Stimulated activated CD8-positive, alpha-beta memory T cell treated with anti-CD3 and anti-CD28 coated beads, Interleukin-12 subunit alpha, Interleukin-12 subunit beta, amount 100 ng/mL, for 4 hours (primary cell): ENCODE measurements at places on chromosomes 12 and 14.

GRCh38 chr14:65042731-65043372 is 56.2 kb downstream of the FNTB start:
- DNase-seq = no peak

GRCh38 chr12:41924111-41924510 is 220.6 kb downstream of the GXYLT1 start:
- no peak for DNase-seq

GRCh38 chr14:102471921-102472790 is 37.4 kb downstream of the ANKRD9 start:
- DNase-seq = no peak

DNA sequence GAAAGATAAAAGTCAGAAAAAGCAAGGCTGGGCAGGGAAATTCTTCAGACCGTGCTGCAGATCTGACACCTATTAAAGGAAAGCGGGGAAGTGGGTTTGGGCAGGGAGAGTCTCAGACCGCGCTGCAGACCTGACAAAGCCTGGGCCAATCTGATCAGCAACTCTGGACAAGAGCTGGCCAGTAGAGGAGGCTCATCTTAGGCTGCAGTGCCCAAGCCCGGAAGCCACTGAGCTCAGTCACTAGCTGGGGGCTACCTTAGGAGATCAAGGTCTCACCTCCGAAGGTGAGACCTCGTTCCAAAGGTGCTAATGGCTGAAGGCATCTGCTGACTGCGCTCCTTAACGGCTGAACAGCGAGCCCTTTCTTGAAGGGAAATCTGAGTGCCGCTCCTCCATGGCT is 60.2 kb downstream of the SINHCAF start:
- DNase-seq = no peak

GRCh38 chr12:56333197-56333678 is 562 bp downstream of the PAN2 start:
- DNase-seq = no peak

DNA sequence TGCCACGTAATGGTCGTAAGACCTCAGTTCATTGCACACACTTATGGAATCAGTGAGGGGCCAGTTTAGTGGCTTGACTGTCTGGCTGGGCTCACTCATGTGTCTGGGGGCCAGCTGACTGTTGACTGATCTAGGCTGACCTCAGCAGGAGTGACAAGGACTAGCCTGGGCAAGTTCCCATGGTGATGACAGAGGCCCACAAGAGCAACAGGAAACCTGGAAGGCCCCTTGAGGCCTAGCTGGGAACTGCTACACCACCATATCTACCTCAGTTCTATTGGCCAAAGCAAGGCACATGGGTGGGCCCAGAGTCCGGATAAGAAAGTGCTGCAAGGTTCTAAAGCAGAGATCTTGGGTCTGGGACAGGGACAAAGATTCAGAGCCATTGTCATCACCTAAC is 21.3 kb upstream of the RFLNA start:
- DNase-seq = no peak

DNA sequence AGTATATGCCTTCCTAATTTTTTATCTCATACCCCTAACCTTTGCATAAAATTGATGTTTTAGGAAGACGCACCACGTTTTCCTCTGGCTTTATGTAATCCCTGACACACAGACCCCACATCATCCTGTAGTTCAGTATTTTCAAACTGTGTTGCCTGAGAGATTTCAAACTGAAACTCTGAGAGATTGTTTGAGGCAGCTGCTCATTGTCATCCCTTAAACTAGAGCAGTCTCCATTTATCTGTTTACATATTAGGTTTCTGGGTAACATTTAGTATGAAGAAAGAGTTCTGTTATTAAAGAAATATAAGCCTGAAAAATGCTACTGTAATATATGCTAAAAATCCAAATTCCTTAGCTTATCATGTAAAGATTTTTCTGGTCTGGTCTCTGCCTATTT is 24.3 kb downstream of the MNAT1 start:
- no peak for DNase-seq

- DNase-seq = no peak
Observed at GRCh38 chr12:77943466-77943865, 112.8 kb downstream of the NAV3 start.

DNA sequence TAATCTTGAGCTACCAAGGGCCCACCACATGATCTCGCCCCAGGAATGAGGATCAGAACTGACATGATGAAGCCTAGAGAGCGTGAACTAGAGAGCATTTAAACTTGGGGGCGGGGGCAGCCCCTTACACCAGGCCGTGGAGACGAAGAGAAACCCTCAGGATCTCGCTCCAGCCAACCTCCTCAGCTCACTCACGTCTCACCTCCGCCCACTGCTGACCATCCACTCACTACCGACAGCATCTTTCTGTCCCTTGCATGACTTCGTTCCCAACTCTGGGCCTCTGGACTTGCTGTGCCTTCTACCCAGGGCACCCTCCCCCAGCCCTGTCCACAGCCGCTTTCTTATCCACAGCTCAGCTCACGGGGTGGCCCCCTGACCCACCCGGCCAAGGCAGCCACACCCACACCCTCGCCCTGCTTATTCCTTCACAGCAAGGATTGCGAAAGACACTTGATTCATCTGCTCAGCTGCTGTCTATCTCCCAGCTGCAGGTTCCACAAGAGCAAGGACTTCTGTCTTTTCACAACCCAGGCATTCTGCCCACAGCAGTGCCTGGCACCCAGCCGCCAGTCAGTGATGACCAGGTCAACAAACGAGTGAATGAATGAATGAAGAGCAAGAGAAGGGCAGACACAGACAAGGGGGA is 6.4 kb downstream of the STX2 start:
- no peak for DNase-seq

GRCh38 chr14:32343926-32344430 is 14.9 kb downstream of the AKAP6 start:
- no peak for DNase-seq

GRCh38 chr12:116397148-116397547 is 119.7 kb upstream of the MED13L start:
- DNase-seq = no peak

DNA sequence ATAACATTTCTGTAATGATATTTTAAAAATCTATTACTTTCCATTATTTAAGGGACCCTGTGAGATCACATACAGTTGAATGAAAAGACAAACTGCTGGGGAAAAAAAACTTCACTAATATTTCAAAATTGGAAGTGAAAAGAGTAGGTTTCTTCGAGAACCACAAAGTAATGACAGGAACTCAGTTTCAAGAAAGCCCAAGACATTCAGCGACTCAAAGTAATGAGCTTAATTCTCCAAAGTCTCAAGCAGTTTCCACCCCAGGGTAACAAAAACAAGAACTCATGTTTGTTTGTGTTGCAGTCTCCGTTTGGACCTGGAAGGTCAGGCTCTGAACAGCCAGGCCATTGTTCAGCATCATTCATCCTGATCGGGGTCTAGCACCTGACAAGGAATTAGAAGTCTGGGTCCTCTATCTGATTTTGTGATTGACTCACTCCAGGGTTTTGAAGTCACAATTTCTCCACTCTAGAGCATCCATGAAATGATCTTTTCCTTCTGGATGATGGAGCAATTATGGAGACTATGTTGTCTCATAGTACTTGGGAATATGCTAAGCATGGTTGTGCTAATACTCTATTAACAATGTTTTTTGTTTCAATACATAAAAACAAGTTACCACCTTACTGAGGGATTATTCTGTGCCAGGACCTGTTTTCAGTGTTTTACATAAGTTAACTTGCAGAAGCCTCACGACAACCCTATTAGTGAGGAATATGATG is 126.9 kb downstream of the SLC25A21 start:
- no peak for DNase-seq
